ENCODE measurements at places on chromosomes 3 and 15.
A peak's percentile ranks its signal among the peaks of the same experiment; 100 is the strongest.

- DNase-seq: no peak
Measured at GRCh38 chr15:60583194-60583593, 104.3 kb upstream of the ICE2 start.

- DNase-seq: no peak
Measured at GRCh38 chr3:26106228-26106627, 316.3 kb downstream of the OXSM start.

DNA sequence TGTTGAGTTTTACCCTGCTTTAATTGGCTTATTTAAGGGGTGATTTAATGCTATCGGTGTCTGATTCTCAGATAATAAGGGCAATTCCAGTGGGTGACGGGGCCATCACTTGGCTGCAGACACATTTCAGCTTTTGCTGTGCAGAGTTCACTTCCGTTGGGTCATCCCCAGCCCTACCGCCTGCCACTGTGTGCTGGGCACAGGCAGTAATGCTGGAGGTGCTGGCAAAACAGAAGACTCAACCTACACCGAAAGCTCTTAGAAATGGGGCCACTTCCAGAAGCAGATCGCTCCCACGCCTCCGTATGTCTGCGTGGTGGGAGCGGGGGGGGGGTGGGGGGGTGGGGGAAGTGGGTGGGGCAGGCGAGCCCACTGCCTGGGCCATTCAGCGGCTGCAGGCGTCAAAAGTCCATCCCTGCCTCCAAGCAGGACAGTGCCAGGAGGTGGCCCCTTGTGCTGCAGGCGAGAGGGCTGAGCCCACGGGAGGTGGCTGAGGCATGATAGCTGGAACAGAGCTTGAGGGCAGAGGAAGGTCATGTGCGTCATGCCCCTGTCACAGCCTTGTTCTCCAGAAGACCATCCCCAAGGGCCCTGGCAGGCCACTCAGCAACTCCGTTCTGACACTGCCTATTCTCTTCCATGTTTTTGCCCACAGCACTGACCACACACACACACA is 128.3 kb downstream of the ATP10A start:
- DNase-seq: no peak

- no peak for DNase-seq
Measured at GRCh38 chr15:87967951-87968350, 288.6 kb downstream of the NTRK3 start.

DNA sequence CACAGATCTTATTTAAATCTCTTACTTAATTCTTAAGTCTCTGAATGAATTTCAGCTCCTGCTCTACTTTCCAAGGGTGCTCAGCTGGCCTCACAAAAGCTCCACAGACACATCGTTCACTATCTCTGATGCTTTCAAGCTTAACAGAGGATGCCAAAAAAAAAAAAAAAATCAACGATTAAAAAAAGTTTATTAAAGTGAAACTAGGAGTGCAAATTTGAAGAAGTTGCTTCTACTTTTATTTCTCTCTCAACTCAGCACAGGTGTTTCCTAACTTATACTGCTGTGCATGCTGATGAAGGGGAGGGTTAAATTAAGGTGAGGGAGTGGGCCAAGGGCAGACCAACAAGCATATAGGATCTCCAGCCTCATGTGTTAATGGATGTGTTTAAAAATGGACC is 157.2 kb downstream of the TIGIT start:
- no peak for DNase-seq

GRCh38 chr15:31200735-31201151 is 99.2 kb upstream of the TRPM1 start:
- DNase-seq: peak; percentile 60

DNA sequence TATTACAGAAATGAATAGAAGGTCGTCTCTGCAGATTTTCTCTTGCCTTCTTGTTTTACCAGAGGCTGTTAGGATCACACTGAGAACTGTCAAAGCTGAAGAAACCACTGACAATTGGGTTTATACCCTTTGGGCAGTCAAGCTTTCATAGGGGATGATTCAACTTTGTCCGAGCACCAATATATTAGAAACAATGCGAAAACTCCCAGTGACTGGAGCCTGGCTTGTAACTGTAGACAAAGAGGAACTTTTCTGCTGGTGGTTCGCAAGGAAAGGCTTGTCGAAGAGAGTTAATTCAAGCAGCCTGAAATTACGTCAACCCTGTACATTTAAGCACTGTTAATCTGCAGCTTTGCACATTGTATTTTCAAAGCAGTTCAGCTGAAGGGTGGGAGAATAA is 193.2 kb upstream of the ZNF385D start:
- DNase-seq: no peak

DNA sequence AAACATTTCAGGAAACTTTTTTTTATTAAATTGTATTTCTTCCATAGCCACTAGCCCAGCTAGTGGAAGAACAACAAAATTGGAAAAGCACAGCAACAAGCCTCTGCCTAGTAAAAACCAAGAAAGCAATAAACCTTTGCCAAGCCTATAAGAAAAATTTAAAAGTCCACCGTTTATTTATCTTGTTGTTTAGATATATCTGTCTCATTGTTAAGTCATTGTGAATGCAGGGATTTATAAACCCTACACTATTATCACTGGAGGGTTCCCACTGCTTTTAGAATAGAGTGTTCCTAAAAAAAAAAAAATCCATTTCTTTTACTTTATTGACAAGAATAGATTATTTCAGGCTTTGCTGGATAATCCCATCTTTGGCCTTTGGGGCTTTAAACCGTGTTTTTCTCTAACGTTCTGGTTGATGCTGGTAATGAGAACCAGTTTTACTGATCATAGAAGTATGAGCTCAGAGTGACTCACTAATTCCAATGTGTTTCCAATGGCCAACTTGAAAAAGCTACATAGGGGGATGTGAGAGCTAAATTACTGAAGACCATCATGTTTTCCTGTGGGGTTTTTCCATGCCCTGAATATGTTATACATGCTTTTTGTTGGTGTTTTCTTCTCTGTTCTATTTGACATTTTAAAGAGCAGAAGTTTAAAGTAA is 634.1 kb downstream of the RBMS3 start:
- DNase-seq: no peak

DNA sequence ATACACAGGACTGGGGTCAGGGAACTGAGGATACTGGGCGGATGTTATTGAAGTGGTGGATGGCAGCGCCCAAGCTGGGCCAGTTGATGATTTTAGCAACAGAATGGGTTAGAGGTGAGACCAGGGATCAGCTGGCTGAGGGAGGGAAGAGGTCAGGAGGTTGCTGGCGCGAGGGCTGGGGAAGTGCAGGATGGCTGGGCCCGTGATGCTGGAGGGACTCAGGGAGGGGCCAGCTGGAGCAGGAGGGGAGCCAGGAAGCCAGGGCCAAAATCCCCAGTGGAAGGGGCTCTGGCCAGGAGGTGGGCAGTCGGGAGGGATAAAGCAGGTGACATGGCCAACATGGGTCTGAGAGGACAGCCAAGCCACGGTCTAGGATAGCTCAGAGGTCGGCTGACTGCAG is 178.0 kb downstream of the NSMCE3 start:
- DNase-seq: no peak

DNA sequence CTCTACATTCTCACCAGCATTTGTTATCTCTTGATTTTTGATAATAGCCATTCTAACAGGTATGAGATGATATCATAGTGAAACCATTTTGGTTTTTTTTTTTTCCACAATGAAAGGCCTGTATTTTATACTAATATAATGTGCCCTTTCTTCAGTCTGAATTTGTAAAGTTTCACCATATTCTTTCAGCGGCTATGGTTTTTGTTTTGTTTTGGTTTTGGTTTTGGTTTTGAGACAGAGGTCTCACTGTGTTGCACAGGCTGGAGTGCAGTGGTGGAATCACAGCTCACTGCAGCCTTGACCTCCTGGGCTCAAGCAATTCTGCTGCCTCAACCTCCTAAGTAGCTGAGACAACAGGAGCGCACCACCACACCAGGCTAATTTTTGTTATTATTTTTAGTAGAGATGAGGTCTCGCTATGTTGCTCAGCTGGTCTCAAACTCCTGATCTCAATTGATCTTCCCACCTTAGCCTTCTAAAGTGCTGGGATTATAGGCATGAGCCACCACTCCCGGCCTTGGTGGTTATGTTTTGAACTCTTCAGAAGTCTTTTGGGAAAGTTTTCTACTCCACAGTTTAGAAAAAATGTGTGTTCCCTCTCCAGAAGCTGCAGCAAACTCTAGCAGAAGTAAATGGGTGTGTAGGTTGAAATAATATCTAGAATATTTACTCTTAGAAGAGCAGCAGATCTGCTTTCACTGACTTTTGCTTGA is 110.2 kb upstream of the UMPS start:
- no peak for DNase-seq

GRCh38 chr3:39779511-39780230 is 29.7 kb upstream of the MYRIP start:
- DNase-seq: no peak

DNA sequence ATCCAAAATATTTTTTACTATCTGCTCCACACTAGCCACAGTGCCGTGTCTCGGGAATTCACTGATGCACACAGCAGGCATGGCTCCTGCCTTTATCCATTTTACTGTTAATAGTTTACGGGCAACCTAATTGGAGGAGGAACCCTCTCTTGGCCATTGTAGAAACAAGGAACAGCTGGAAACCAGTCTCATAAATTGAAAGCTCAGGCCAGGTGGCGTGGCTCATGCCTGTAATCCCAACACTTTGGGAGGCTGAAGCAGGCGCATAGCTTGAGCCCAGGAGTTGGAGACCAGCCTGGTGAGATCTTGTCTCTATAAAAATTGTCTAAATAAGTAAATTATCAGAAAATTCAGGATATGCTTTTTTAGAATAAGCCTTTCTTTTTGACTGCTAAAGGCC is 39.0 kb downstream of the IL5RA start:
- no peak for DNase-seq

GRCh38 chr3:31668242-31668641 is 135.5 kb downstream of the STT3B start:
- DNase-seq: no peak

- no peak for DNase-seq
Measured at GRCh38 chr3:40237159-40237558, 72.3 kb upstream of the EIF1B start.

DNA sequence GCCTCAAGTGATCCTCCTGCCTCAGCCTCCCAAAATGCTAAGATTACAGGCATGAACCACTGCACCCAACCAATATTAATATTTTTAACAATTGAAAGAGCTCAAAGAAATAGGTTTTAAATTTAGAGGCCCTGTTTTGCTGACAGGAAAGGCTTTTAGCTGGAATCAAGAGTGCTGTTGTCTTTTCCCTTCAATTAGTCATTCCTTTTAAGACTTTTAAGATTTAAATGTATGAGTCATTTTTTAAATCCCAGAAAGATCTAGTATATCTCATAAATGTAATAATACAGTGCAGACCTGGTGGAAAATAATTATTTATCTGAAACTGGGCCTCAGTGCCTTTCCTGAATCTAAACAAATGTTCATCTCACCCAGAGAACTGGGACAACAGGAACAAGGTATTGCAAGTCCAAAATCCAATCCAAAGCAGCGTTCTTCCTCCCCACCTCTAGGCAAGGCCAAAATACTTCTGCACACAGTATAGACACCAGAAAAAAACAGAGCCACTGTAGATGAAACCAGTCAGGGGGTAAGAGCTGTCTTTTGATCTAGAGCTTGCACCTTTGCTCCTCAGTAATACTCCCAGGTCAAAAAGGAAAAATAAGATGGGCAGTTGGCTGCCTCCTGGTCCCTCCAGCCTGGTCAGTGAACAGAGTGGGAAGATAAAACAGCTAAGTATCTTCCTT is 14.4 kb downstream of the AGTR1 start:
- DNase-seq: no peak

DNA sequence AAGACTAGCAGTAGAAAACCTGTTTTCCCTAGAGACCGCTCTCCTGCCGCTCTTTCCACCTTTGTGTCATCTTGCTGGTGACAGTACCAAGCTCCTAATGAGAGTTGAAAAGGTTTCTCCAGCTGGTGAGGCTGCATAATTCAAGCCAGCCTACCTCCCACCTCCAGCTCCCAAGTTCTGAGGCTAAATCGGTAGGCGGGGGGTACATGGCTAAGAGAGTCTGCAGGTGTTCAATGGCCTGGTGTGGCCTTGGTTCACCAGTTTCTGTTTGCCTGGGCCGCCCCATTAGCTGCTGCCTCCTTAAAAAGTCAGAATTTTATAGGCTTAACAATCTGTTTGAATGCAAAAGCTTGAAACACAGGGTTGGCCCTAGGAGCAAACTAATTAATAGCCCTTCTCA is 262.8 kb downstream of the SLCO3A1 start:
- no peak for DNase-seq

DNA sequence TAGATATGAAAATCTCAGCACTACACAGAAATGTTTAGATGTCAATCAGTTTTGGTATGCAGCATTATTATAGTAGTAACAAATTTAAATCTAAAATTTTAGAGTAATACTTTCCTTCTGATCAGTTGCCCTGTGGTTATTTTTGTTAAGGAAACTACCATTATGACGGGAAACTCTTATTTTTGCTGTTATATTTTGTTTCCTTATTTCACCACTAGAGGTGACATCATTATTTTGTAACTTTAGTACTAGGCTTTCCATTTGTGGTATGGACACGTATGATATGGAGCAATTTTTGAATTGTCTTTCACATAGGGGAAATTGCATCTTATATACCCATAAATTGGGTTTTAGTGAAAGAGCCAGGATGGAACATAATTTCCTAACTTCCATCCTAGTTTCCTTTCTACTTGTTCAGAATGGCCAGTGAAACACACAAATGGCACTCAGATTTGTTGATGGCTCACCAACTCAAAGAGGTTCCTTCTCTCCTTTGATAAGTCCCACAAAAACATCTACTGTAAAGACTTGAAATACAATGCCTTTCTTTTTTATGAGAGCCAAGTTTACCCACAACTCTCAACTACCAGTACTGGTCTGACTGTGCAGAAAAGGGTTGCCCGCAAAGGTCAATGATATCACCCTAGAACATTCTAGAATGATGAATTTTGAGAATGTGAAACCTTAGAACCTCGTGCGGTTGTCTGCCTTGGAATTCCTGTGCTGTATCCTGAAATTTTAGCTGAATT is 19.4 kb upstream of the PPP4R2 start:
- no peak for DNase-seq

GRCh38 chr3:9721015-9721699 is 10.4 kb upstream of the BRPF1 start:
- DNase-seq: no peak

DNA sequence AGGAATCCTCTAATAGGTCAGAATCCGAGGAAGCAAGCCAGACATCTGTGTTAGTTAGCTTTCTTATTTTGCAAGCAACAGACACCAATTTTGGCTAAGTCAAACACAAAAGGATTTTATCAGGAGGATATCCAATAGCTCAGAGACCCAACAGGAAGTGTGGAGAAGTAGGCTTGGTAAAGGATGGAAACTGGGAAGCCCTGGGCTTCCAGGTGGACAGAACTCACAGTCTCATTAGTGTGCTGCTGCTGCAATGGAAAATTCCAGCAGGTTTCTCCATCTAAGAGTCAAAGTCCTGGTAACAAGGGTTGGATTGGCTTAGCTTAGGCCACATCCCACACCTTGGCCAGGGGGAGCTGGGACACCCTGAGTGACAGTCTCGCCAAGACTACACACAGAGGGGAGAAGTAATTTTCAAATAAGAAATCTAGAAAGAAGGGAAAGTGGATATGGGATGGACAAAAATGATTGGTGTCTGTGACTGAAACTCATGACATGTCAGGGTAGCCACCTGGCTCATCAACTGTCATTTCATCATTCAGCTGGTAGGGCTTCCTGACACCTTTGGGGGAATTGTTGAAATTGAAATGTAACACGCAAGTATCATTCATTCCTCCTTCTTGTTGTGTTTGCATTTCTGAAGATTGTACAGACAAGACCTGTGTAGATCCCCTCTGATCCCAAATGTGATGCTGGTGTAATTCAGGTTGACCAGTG is 158.6 kb downstream of the THSD4 start:
- DNase-seq: no peak
